H54 (cell line): ENCODE measurements at places on chromosomes 1 and 21.
A peak's percentile ranks its signal among the peaks of the same experiment; 100 is the strongest.

GRCh38 chr1:201094832-201095231 lies 17.4 kb downstream of the CACNA1S start:
- no peak for DNase-seq

DNA sequence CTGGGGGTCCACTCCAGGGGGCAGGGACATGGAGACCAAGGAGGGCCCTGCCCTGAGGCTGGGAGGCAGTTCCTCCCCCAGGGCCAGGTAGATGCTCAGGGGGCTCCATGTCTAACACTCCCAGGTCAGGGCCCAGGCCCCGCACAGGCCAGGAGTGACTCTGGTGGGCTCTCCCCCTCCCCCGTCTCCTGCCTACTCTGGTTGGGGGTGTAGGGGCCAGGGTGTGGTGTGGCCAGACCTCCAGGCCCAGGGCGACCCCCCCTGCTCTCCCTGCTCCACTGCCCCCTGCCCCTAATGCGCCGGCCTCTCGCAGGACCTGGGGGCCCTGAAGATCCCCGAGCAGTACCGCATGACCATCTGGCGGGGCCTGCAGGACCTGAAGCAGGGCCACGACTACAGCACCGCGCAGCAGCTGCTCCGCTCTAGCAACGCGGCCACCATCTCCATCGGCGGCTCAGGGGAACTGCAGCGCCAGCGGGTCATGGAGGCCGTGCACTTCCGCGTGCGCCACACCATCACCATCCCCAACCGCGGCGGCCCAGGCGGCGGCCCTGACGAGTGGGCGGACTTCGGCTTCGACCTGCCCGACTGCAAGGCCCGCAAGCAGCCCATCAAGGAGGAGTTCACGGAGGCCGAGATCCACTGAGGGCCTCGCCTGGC lies 19.7 kb upstream of the CCDC27 start:
- DNase-seq = no peak

DNA sequence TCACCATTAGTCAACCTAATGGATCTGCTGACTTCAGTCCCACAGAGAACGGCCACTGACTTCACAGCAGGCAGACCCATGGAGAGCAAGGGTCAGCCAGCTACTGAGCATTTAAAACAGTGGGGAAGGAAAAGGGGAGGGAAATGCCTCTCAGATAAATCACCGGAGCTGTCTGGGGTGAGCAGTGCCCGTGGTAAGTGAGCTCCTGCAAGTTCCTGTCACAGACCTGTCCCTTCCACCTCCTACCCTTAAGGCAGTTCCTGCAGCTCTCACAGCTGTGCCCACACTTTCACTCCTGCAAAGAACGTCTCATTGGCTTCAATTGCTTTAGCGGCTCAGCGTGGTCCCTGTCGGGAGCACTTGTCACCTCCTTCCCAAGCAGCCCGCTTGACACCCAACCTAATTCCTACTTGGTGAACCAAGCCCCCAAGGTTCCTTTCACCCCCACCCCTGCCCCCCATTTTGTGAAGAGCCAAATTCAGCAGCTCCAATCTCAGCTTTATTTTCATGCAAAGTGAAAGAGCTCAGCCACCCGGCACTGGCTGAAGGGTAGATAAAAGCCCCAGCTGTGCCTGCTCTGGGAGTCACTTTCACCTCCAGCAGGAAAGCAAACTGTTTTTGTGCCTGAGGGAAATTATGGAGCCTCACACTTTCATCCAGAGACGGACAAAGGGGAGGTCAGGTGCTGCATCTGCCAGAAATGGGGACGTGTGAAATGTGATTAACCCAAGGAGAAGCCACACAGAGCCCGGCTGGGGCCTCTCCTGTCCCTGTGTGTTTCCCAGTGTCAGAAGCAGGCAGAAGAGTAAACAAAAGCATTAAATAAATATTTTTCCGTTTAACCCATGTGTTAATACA lies 306.2 kb downstream of the TTLL7 start:
- peak; percentile 33 for DNase-seq

GRCh38 chr1:15559189-15559810 lies 25.6 kb downstream of the AGMAT start:
- no peak for DNase-seq

GRCh38 chr1:244876228-244876910 lies 12.0 kb upstream of the HNRNPU start:
- no peak for DNase-seq

- no peak for DNase-seq
These were observed 61.0 kb downstream of the IER5 start for GRCh38 chr1:181149326-181150125.

DNA sequence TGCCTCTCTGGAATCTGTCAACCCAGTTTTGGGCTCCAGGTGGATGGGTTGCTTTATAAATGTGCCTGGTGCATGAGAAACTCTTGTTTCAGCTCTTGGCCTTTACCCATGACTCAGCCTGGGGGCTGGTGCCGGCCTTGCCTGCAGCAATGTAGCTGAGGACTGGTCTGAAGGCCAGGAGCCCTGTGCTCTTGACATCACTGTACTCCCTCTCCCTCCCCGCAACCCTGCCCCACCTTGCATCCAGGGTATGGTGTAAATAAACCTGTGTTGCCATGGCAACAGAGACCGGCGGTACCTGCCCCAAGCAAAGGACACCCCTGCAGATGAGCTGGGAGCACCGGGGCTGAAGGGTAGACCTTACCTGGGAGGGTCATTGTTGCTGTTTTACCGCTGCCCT lies 13.3 kb downstream of the FAM151A start:
- no peak for DNase-seq

- DNase-seq = no peak
These were observed 67.3 kb downstream of the RHOU start for GRCh38 chr1:228802386-228803220.
